KG1 (cell line): ENCODE measurements at places on chromosomes 5 and 9.

GRCh38 chr5:56667692-56668091 is 147.7 kb upstream of the MAP3K1 start:
- DNase-seq, result no peak

DNA sequence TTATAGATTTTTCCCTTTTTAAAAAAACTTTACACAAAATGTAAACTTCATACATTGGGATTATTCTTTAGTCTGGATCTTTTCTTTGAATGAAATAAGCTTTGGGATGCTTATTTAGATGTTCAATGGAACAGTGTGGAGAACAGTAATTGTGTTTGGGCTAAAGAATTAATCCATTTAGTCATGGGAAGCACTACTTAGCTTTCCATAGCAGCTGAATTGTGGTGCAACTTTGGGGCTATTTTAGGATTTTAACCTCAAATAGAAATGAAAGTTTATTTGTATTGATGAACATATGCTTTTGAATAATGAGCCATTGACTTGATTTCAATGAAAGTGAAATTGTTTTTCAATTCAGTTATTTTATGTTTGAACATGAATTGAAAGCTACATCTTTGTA is 72.4 kb downstream of the ZCCHC7 start:
- no peak for DNase-seq

DNA sequence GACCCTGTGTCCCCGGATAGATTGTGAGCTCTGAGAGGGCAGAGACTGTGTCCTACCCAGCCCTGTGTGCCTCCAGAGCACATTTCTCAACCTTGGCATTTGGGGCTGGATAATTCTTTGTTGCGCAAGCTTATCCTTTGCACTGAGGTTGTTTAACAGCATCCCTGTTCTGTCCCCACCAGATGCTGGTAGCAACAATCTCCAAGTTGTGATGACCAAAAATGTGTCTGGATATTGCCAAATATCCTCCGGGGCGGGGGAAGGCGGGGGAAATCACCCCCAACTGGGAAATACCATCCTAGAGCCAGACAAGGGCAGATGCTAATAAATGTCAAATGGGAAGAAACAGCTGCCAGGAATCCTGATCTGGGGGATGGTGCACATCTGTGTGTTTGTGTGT is 24.0 kb upstream of the TNIP1 start:
- no peak for DNase-seq

- no peak for DNase-seq
Measured at GRCh38 chr5:68011259-68011760, 204.2 kb upstream of the PIK3R1 start.

DNA sequence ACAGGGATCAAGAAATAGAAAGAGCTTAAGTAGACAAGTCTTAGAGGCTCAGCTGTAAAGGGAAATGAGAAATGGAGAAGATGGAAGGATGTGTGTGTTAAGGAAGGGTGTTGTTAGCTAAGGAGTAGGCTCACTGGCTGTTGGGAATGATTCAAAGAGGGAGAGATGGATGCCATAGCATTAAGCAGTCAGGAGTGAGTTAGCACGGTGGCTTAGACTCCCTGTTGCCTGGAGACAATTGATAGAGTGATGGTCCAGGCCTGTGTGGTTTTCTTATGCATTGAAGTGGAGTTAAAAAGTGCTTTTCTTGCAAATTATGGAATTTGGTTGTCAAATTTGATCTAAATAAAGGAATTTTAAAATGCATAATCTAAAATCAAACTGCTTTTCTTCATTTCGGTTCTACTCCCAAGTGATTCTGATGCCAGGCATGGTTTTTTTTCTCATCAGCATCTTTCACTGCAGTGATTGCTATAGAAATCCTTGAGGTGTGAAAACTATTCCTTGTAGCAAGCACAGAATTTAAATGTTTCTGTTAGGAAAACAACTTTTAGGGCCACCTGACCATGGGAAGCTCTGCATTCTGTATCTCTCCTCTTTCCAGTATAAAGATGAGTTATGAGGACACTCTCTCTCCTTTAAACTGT is 214.7 kb downstream of the ADCY2 start:
- no peak for DNase-seq

DNA sequence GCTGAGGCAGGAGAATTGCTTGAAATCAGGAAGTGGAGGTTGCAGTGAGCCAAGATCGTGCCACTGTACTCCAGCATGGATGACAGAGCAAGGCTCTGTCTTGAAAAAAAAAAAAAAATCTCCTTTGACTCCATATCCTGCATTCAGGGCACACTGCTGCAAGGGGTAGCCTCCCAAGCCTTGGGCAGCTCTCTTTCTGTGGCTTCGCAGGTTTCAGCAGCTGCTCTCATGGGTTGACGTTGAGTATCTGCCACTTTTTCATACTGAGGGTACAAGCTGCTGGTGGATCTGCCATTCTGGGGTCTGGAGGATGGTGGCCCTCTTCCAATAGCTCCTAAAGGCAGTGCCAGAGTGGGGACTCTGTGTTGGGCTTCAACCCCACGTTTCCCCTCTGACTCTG is 2198.1 kb upstream of the WWC1 start:
- DNase-seq, result no peak

DNA sequence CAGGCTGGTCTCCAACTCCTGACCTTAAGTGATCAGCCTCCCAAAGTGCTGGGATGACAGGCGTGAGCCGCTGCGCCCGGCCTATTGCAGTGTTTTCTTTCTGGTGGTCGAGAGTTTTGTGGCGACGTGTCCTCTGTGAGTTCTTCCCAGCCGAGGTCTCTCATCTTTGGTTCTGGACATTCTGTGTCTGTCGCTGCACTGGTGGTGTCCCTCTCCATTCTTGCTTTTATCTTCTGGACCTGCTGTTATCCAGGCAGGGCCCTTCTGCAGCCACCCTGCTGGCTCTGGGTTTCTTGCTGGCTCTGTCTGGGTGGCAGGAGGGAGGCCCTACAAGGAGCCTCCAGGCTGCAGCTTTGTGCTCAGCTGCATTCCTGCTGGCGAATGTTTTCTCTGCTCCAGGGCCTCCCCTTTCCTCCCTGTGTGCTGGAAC is 49.1 kb upstream of the EXOC3 start:
- no peak for DNase-seq

DNA sequence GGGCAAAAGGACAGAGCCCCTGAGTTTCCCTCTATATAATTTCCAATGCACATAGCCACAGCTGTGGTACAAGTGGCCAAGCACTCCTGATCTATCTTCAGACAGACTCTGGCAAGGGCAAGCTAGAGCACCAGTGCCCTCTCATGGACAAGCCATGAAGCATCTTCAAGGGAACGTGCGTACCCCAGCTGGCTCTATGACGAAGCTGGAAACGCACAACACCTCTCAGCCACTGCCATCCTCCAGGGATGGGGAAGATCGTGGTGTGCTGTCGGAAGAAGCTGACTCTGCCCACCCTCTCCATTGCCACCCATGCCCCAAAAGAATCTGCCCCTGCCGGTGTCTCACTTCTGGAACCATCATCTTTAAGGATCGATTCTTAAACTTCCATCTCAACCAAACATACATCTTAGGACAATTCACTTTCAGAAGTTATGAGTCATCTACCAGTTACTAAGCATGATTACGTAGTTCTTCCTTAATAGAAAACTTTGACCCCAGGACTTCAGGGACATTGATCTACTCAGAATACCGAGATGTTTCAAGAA is 482.9 kb downstream of the AGTPBP1 start:
- DNase-seq, result no peak

GRCh38 chr9:86684148-86684547 is 263.2 kb downstream of the GAS1 start:
- no peak for DNase-seq

- no peak for DNase-seq
Measured at GRCh38 chr9:87206064-87206661, 258.9 kb upstream of the GAS1 start.

- peak; percentile 74 for DNase-seq
Measured at GRCh38 chr9:130107234-130107861, 53.6 kb downstream of the GPR107 start.

GRCh38 chr9:81521892-81522291 is 167.5 kb downstream of the TLE1 start:
- DNase-seq, result no peak

GRCh38 chr5:35823347-35824098 is 33.2 kb upstream of the IL7R start:
- no peak for DNase-seq

GRCh38 chr9:93620041-93620506 is 43.7 kb downstream of the PHF2 start:
- DNase-seq, result no peak

DNA sequence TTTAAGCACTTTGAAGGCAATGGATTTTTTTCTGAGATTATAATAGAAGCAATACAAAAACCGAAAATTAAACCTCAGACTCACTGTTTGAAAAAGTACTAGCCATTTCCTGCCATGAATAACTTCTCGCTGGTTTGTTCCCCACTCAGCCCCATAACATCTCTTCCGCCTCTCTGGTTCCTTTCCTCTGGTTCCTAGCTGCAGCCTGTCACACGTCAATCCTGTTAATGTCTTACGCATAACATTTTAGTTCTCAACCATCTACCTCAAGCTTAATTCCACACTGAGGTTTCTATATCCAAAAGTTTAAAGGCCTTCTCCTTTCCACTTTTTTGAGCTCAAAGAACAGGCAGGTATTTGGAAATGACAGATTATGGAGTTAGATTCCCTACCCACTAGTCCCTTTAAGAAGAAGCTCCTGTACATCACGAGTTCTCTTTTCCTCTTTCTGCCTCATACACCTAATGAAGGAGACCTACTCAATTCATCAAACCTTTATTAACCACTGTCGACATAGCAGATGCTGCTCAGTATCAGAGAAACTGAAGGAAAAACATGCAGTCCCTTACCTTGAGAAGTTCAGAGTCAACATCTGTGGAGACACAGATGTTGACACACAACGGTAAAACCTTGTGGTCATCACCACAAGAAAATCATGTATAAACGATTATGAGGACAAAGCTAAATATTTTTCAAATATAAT is 243.0 kb upstream of the PTGER4 start:
- DNase-seq, result no peak

- DNase-seq, result no peak
Measured at GRCh38 chr5:65475336-65475735, 6.4 kb downstream of the ADAMTS6 start.

GRCh38 chr9:126261584-126262356 is 64.9 kb upstream of the MVB12B start:
- DNase-seq, result no peak

DNA sequence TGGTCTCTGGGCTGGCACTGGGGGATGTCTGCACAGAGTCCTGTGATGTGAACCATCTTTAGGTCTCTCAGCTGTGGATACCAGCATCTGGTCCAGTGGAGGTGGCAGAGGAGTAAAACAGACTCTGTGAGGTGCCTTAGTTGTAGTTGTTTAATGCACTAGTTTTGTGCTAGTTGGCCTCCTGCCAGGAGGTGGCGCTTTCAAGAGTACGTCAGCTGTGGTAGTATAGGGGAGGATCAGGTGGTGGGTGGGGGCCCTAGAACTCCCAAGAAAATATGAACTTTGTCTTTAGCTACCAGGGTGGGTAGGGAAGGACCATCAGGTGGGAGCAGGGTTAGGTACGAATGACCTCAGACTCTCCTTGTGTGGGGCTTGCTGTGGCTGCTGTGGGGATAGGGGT is 197.1 kb downstream of the TMC1 start:
- no peak for DNase-seq

DNA sequence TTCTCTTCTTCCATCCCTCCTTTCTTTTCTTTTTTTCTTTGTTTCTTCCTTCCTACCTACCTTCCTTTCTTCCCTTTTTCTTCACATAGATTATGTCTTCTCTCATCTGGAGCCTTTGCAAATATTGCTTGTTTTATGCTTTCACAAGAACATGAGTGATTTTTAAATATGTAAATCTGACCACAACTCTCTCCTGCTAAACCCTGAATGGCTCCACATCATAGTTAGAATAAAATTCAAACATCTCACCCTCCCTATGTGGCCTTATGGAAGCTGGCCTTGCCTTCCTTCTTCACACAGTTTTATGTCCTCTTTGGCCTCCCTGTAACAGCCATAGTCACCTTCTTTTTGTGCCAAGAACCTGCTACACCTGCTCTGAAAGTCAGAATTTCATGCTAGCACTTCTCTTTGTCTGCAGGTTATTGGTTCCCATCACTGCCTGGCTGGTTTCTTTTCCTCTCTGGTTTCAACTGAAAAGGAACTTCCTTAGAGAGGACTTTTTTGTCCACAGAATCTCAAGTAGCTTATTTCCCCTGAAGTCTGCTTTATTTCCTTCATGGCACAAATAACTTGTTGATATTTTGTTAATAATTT is 114.3 kb upstream of the TNC start:
- no peak for DNase-seq

DNA sequence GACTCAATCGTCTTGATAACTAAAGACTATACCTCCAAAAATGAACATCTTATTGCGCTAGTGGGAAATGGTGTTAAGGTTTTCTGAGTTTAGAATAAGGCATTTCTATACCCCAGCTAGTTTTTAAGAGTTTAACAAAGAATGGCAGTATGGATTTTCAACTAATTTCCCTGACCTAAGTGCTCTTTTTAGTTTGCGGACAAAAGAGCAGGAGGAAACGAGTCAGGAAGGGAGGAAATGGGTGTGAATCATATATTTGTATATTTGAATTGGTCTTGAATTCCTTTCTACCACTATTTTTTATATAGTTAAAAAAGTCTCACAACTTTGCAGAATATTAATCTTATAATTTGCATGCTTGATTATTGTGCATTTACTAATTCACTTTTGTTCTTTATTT is 516.3 kb upstream of the ZNF608 start:
- DNase-seq, result no peak

DNA sequence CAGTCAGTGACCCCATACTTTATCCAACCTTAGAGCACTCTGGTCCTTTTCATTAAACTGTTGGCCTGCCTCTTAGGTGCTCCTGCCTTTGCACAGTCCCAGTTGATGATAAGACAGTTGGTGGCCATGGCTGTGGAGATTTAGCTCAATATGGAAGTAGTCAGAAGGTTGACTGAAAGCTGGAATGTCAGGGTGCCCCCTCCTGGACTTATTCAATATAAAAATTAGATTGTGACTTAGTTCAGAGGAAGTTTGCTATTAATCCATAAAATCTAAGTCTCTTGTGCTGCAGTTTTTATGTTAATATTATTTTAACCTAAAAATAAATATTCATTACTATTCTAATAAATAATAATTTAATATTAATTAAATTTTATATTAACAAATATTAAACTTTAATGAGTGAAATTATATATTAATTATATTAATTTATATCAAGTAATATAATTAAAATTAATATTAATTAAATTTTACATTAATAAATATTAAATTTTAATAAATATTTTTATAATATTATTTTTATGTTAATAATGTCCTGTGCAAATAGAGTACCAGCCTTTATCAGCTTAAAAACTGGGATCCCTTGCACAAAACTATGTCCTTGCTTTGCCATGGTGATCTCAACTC is 77.7 kb upstream of the ADAMTSL1 start:
- DNase-seq, result no peak

DNA sequence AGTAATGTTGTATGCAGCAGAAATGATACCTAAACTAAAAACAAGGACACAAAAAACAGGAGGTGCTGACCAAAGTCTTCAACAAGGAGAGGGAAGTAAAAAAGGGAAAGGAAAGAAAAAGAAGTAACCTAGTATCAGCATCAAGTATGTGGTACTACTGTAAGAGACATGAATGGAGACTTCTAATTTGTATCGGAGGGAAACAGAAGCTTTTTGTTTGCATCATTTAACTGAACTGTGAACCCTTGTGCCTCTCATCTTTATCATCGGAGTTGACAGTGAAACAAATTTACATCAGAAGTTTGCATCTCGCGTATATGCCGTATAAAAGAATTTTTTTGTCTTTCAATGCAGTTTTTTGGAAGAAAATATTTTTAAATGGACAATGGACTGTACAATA is 6.3 kb downstream of the SRP19 start:
- no peak for DNase-seq
